GM04503 (cell line): ENCODE measurements at places on chromosomes 5 and 9.
A peak's percentile ranks its signal among the peaks of the same experiment; 100 is the strongest.

DNA sequence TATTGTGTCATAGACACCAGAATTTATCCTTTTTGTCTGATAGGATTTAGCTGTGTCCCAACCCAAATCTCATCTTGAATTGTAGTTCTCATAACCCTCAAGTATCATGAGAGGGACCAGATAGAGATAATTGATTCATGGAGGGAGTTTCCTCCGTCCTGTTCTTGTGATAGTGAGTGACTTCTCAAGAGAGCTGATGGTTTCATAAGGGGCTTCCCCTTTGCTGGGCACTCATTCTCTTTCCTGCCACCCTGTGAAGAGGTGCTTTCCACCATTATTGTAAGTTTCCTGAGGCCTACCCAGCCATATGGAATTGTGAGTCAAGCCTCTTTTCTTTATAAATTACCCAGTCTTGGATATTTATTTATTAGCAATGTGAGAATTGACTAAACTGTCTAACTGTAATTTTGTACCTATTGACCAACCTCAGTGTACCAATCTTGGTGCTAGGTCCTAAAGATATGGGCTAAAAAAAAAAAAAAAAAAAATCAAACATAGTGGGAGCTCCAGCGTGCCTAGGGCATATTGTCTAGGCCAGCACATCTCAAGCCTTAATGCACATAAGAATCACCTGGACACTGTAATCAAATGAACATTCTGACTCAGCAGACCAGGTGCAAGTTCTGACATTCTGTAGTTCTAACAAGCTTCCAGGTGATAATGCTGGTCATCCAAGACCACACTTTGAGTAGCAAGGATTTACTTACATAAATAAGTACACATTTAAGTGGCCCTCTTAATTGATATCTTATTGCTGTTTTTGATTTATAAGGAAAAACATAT lies 30.5 kb downstream of the ST8SIA4 start:
- no peak for DNase-seq

DNA sequence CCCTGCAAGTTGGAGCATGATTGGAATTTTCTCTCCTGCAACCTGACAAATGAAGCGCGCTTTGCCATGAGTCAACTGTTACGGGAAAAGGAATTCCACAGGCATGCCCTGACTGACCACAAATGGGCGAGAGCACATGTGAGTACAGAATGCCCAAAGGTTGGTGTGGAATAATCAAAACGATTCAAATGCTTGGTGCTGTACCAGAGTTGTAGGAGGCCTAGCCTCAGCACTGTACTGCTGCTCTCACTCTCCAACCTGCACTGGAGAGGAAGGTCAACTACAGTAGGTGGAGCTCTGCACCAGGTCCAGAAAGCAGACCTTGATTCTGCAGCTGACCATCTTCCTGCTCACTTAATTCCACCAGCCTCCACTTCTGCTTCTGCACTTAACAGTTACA lies 406.9 kb upstream of the ACTBL2 start:
- DNase-seq, result peak; percentile 61

- DNase-seq, result no peak
Measured at GRCh38 chr9:119365291-119366027, 3.8 kb downstream of the BRINP1 start.

GRCh38 chr9:99137225-99137624 lies 32.3 kb downstream of the TGFBR1 start:
- DNase-seq, result no peak

GRCh38 chr5:58967597-58968281 lies 384.9 kb downstream of the RAB3C start:
- DNase-seq, result no peak

DNA sequence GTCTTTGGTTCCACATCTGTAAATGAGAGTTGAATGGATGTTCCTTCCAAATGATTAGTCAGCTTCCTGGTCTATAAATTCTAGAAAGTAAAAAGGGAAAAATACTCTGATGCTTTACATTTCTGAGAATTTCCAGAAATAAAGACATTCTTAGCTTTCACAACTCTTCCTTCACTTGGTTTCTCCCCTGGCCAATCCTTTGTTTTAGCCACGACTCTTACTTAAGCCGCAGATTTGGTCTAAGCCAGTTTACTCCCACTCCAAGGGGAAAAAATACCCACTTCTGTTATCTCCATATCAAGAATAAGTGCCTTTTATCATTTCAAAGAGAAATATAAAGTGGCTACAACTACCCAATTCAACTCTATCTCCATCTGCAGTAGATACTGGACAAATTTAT lies 29.7 kb downstream of the PWWP2A start:
- no peak for DNase-seq

GRCh38 chr5:124686239-124687004 lies 60.0 kb downstream of the ZNF608 start:
- DNase-seq, result no peak

DNA sequence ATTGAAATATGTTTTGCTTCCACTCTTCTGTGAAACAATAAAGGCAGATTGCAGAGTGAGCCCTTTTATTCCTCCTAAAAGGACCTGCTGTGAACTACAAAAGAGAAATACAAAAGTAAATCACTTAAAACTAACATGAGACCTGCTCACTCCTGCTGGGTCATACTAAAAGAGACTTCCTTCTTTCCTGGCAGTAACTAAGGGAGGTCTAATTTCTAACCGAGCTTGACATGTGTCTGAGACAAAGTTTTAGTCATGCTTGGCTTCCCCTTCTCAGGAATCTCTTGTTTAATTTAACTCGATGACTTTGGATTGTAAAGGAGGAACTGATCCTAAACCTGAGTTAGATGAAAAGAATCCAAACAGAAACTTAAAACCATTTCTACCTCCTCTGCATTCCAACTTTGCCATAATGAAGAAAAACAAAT lies 86.4 kb upstream of the CDH6 start:
- no peak for DNase-seq

DNA sequence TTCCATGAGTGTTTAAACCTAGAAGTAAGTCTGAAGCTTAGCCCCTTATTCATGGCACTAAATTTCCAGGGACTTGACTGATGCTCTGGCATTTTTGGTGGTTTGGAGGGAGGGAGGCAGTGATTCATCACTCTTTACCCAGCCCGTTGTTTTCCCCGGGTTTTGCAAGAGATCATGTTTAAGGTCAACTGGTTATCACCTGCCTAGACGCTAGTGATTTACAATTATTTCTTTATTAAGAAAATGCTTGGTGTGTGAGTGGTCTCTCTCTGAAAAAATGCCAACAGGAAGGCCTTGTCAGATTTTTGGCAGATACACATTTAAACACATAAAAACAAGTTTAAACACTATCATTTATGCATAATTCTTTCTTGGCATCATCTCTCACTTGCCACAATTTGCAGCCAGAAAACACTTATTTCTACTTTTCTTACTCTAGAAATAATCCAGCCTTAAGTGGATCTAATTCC lies 737.9 kb upstream of the ZNF608 start:
- peak; percentile 71 for DNase-seq

GRCh38 chr9:100637787-100638186 lies 59.9 kb downstream of the CAVIN4 start:
- no peak for DNase-seq

- peak; percentile 11 for DNase-seq
Measured at GRCh38 chr5:123610665-123611405, 98.9 kb downstream of the CSNK1G3 start.

- DNase-seq, result peak; percentile 69
Measured at GRCh38 chr9:38008168-38009034, 60.6 kb downstream of the SHB start.

GRCh38 chr5:138177941-138178515 lies 402 bp downstream of the BRD8 start:
- no peak for DNase-seq

- no peak for DNase-seq
Measured at GRCh38 chr5:123483446-123484077, 28.4 kb upstream of the CSNK1G3 start.

DNA sequence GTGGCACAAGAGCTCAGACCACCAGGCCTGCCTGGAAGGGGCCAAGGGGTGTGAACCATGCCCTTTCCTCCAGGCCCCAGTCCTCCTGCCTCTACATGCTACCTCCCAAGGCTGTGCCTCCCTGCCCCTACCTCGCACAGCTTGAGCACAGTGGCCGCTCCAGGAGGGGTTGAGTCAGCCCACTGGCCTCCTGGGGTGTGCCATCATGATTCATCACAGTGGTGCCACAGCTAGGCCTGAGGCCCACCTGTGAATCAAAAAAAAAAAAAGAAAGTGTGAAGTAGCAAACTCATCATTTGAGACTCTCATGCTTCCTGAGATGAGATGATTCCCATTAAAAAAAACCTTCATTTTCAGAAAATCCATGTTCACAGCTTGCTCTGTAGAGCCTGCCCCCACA lies 240.5 kb downstream of the HSPA4 start:
- DNase-seq, result no peak

GRCh38 chr5:92676215-92677165 lies 904.5 kb downstream of the NR2F1-AS1 start:
- DNase-seq, result no peak

DNA sequence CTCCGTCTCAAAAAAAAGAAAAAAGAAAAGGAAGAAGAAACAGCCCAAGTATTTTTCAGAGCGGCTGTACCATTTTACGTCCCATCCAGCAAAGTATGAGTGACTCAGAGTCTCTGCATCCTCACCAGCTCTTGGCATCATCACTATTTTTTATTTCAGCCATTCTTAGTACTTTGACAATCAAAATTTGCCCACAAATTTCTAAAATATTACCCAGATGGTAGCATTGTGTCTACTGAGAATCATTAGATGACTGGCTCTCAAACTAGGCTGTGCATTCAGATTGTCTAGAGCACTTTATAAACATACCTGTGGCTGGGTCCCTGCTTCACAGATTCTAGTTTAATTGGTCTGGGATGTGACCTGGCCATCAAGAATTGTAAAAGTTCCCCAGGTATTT lies 21.6 kb upstream of the MELK start:
- DNase-seq, result peak; percentile 59

DNA sequence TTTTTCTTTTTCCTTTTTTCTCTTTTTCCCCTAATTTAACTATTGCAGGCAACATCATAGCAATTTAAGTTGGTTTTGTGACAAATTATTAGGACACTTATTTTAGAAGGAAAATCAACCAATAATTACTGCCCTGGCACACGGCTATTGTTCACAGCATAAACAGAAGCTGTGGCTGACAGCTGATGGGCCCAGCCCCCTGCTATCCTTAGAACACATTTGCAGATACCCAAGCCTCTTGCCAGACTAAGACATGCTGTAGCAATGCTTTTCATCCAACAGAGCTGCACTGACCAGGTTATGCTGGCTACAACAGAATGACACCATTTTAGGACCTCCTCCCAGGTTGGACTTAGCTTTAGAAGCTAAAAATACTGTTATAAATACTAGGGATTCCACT lies 852.7 kb upstream of the DMAC1 start:
- DNase-seq, result no peak

DNA sequence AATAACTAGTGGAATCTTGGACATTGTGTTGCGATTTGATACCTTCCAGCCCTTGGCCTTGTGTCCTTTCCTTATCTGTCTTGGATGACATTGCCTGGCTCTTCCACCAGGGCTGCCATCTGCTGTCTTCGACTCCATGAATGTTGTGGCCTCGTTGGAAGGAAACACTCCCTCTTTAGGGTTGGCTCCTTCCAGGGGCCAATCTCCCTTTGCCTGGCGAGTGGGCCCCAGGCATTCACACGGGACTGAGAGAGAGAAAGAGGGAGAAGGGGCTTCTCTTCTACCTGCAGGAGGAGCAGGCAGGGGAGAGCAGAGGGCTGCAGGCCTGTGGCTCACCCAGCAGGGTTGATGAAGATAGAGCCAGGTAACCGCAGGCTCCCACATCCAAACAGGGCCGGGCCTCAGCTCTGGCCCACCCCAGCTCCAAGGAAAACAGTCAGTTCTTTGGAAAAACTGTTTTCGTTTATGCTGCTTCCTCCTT lies 31.3 kb downstream of the FGF1 start:
- no peak for DNase-seq
